ENCODE measurements at places on chromosomes 3 and 15.

GRCh38 chr15:100042558-100042957 lies 299.2 kb downstream of the ADAMTS17 start:
- DNase-seq: no peak

- DNase-seq: no peak
These were observed 111.0 kb downstream of the ADAMTS17 start for GRCh38 chr15:100230784-100231183.

DNA sequence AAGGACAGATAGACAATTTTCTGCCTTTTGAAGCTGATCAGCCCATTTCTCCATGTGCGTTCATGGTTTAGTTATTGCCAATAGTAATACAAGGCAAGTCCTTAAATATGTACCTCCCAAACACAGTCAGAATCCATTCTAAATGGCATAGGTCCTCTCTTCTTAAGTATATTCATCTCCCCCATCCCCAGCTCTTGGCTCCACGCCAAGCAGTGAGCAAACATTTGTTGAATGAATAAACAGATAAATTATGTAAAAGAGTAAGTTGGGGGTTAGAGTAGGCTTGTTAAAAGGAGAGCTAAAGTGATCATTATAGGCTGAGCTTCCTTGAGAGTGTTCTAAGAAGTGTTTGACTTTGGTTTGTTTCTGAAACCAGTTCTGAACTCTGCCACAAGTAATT lies 241.3 kb downstream of the ITPR1 start:
- DNase-seq: no peak

DNA sequence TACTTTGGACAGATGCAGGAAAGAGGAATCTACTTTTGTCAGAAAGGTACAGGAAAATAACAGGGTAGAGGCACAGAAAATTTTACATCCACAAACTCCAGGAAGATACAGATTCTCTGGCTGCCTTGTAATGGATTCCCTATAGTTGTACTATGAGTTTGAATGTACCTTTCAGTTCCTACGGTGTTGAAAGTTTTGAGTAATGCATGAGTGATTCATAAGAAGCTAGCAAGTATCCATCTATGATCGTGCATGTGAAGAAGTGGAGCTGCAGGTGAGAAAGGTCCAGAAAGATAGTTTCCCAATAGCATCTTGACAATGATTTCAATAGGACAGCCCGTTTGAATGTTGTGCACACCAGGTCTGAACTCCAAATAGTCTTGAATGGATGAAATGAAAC lies 786.5 kb upstream of the ROBO1 start:
- DNase-seq: no peak

- DNase-seq: no peak
These were observed 99.7 kb upstream of the AGBL1 start for GRCh38 chr15:85979929-85980328.

- peak; percentile 23 for DNase-seq
These were observed 39.7 kb downstream of the SPATA12 start for GRCh38 chr3:57100046-57100695.

DNA sequence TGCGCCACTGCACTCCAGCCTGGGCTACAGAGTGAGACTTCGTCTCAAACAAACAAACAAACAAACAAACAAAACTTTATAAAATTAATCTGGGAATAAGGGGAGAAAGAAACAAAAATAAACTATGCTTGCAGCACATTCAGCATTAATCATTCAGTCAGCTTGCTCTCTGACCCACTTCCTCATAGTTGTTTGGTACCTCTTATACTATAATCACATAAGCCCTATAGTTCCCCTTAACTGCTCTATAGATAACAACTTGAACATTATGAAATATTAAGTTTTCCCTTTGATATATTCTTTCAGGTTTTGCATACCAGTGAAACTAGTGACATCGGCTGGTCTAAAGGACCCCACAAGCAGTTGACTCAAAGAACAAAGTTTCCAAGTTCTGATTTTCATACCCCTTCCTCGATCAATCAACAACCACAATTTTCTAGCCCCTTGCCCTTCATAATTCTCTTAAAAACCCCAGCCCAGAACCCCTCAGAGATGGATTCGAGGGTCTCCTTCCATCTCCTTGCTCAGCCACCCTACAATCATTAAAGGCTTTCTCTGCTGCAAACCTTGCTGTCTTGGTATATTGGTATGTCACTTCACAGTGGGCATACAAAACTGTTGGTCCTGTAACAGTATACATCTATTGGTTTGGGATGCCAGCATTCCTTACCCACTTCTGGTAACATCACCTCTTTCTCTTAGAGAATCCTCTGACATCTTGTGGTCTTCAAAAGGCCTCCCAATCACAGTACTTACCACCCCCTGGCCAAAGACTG lies 26.4 kb downstream of the BCL2L10 start:
- DNase-seq: no peak

DNA sequence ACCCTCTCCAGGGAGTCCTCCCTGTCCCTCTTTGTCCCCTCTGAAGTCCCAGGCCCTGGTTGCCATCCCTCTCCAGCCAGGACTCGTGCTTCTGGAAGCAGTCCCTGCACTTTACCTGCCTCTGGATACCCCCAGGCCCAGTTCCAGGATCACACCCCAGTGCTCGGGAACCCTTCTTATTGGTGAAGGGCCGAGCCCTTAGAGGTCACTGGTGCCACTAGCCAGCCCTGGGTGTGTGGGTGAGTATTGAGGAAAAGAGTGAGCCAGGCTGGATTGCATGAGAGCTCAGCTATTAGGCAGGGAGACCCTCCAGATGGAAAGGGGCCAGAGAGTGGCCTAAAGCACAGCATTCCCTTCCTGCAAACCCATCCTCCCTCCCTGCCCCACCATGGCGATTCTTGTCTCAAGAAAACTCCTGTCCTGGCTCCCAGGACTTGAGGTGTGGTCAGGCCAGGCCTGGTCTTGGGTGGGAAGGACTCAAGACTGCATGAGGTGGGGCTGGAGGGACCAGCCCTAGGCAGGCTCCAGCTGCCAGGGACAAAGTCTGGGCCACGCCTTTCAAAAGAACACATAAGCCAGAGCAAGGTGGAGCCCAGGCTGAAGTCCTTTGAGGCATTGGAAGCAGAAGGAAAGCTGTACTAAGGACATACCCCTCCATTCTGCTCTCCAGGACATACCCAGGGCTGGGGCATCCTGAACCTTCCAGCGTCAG lies 4.8 kb upstream of the PHGR1 start:
- no peak for DNase-seq

DNA sequence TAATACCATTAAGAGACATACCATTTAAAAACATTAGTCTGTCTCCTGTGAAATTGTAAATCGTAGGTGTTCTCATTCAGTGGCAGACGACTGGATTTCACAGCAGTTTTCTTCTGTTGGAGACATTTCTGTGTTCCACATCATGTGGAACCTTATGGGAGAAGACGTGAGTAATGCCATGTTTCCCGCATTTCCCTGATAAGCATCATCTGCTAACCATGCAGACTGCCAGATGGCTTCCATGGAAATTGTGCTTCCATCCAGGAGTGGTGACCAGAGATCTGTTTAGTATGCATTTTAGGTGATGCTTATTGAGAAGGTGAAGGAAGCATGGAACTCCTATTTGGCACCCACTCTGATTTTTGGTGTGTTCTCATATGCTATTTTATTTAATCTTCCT lies 28.4 kb upstream of the ST3GAL6 start:
- no peak for DNase-seq

DNA sequence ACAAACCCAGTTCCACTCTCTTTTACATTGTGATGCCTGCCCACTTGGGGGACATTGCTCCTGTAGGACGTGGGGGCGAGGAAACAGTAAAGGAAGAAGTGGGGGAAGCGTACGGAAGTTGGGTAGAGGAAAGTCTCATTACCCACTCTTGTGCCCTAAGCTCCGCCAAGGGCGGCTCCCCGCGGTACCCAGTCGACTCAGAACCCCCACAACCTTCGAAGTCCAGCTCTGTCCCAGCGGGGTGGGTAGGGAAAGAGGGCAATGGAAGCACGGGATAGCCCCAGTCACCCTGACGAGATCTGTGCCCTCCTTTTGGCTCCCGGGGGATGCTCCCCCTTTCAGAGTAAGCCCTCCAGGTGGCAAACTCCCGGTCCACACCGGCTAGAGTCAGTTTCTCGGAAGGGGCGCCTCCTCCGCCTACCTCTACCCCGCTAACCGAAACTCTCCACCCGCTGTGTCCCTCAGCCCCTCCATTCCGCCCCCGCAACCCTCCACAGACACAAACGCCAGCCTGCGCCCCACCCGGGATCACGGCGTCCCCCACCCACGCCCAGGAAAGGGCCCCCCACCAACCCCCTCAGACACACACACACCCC lies 527 bp downstream of the CSNK1G1 start:
- DNase-seq: no peak

DNA sequence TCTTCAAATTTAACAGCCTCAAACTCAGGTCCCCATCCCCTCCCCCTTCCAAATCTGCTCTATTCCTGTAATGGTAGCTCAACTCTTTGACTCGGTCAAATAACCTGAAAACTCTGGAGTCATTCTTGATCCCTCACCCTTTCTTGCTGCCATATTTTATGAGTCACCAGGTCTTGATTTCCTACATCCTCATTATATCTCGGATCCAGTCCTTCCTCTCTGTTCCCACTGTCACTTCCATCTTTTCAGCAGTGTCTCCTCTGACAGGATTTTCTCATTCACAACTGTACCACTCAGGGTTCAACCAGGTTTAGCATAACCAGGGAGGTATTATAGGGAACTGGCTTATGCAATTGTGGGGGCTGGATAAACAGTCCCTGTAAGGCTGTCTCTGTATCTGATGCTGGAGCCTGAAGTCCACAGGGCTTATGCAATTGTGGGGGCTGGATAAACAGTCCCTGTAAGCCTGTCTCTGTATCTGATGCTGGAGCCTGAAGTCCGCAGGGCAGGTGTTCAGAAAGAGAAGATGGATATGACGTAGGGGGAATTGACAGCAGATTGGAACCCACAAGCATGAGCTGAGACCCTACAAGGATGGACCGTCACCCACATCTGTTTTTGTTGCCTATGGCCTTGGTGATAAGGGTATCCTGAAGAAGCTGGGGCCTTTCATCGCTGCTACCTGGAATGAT lies 9.1 kb upstream of the FETUB start:
- no peak for DNase-seq

- DNase-seq: no peak
These were observed 374.3 kb downstream of the TIGIT start for GRCh38 chr3:114668099-114668498.

- peak; percentile 25 for DNase-seq
These were observed 23.1 kb downstream of the BHLHE40 start for GRCh38 chr3:5002174-5002870.

DNA sequence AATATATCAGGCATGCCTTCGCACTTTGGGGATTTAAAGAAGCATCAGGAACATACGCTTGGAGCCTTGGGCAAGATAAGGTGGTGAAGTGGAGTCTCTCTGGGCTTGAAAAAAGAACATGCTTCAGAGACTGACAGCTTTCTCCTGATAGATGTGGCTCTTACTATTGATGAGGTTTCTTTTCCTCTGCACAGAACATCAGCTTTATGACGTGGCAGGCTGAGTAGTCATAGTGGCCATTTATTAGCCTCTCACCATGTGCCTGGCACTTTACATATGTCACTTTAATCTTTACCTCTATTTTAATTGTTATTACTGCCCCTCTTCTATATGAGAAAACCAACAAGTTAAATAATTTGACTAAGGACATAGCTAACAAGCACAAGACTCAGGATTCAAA lies 19.0 kb upstream of the LRRC58 start:
- DNase-seq: no peak

- DNase-seq: no peak
These were observed 20.4 kb upstream of the TPM1 start for GRCh38 chr15:63022181-63022580.

DNA sequence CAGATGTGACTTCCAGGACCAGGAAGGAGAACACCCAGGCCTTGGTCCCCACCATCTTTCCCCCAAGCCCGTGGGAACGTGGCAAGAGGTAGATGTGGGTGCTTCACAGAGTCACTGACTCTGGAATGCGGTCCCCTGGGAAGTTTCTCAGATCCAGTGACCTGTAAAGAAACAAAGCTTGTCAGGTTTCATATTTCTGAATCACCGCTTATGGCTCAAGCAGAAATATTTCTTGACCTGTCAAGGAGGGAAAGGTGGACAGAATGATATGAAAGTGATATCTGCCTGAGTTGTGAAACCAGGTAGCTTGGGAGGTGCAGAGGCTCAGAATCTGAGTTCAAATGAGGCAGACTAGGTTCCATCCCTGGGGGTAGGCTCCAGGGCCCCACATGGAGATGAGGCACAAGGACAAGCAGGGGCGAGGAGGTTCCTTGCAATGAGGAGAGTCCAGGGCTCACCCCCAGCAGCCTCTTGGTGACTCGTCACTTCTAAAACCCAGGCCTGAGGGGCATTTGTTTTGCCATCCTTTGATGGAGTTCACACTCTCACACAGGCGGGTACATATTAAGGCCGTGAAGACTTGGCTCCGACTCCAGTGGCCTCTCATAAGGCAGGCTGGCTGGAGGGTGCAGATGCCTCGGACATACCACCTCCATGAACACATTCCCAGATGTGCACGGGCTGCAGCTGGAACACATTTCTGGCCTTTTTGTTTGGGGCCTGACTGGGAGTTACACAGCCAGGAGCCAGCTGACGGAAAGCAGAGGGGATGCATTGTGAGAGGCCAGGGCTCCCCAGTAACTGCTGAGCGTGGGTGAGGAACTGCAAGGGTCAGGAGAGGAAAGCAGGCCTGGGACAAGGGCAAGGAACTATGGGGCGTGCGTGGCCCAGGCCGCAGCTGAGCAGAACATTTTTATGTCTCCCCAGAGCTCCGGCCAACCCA lies 1.3 kb downstream of the CILP start:
- no peak for DNase-seq

- no peak for DNase-seq
These were observed 41.2 kb downstream of the SNRK start for GRCh38 chr3:43327582-43327979.

DNA sequence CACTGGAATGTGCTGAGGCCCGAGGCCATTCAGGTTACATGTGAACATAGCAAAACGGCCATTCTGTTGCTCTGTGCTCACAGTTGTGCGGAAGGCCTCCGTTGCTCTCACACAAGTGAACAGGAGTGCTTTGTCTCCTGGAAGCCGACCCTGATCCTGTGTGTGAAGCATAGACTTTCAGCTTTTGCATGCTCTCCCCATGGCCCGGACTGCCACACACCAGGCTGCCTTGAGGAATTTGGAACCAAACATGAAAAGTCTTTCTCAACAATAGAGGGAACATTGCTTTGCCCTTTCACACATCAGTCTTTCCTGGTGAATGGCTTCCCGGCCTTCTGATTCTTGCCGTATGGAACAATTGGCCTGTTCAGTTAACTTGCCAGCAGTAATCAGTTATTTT lies 154.8 kb upstream of the LRIG1 start:
- DNase-seq: no peak

Data from stimulated activated CD8-positive, alpha-beta memory T cell treated with anti-CD3 and anti-CD28 coated beads, Interleukin-15, amount 100 ng/mL, for 1 hour (primary cell).